Astrocyte (in vitro differentiated cells and primary cell): ENCODE measurements at places on chromosomes 6 and 20.

DNA sequence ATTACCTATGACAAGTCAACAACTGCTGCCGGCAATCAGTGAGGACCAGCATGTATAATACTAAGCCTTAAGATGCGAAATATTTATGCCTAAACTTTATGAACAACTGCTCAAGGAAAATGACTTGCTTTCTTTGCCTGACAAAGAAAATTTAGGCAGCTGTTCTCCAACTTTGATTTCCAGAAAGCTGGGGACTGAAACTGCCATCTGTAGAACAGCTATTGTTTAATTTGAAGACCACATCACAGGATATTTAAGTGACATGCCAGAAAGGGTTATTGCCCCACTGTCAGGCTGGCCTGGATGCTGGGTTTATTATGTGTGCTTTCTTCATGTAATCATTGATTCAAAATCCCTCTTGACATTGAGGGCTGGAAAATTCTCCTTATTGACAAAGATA is 153.9 kb upstream of the ENPP5 start:
- DNase-seq: no peak

- peak; percentile 95 for DNase-seq
Measured at GRCh38 chr6:141483598-141484061, 649.1 kb upstream of the GJE1 start.

DNA sequence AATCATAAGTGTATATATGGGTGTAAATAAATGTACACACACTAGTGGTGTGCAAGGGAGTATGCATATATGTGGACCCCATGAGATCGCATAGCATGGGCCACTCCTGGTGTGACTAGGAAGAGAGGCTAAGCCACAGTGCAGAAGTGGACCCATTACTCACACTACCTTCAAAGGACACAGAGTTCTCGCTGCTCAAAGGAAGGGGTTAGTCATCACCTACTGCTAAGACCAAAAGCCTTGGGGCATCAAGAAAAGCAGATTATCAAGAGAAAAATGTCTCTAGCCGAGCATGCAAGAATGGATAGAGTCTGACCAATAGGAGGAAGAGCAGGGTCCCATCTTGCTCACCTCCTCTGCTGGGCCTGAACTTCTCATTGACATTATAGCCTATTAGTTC is 195.5 kb downstream of the MAFB start:
- peak; percentile 9 for DNase-seq

GRCh38 chr6:14676977-14677781 is 559.6 kb downstream of the CD83 start:
- no peak for DNase-seq

GRCh38 chr6:148593130-148593812 is 153.6 kb upstream of the UST start:
- DNase-seq: peak; percentile 37

- DNase-seq: peak; percentile 99
Measured at GRCh38 chr6:3913077-3913957, 64.1 kb downstream of the FAM50B start.

- DNase-seq: no peak
Measured at GRCh38 chr6:130708338-130708737, 118.9 kb upstream of the SMLR1 start.

DNA sequence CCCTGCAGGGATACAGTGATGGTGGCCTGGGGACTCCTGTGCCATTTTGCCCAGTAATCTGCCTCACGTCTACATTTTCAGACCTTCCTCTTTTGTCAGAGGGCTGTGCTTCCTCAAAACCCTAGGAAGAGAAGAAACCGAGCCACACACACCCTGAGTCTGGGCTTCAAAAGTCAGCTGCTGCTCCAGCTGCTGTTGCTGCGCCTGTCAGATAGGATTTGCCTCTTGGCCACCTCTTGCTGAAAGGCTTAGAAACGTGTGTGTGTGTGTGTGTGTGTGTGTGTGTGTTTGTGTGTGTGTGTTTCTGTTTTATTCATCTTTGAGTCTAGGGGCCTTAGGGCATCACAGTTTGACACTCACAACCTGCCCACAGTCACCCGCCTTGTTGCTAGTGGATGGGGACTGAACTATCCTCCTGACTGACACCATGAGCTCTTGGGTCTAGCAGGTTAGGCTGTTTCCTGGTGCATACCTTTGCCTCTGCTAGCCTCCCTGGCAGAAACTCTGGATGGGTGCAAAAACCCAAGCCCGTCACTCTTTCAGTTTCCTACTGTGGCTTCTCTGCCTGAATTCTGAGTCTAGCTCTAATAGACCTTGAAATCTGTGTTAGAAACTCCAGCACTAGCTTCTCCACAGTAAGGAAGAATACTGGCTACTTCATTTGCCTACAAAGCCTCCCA is 94.9 kb upstream of the CEP85L start:
- no peak for DNase-seq

- no peak for DNase-seq
Measured at GRCh38 chr6:67129780-67130179, 1422.8 kb upstream of the EYS start.

GRCh38 chr20:21496452-21496851 is 17.4 kb downstream of the NKX2-2 start:
- peak; percentile 44 for DNase-seq

- DNase-seq: no peak
Measured at GRCh38 chr6:154899824-154900463, 95.2 kb upstream of the TIAM2 start.

GRCh38 chr6:13461307-13461706 is 26.1 kb downstream of the GFOD1 start:
- no peak for DNase-seq

DNA sequence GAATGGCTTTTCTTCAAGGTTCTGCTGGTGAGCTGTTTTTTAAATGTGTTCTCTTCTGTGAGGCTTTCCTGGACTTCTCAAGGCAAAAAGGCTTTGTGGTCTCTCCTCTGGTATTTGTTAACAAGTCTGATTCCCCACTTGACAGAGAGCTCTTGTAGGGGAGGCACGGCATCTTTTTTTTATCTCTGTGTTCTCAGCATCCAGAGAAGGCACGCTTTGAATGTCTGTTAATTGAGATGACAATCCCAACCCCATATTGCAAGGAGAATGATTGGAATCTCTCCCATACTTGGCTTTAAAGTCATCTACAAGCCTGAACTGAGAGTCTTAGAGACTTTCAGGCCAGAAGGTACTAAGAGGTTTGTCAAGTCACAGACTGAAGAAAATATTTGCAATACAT is 22.6 kb downstream of the EDN1 start:
- peak; percentile 64 for DNase-seq

- no peak for DNase-seq
Measured at GRCh38 chr6:1346558-1347091, 34.7 kb downstream of the FOXQ1 start.

DNA sequence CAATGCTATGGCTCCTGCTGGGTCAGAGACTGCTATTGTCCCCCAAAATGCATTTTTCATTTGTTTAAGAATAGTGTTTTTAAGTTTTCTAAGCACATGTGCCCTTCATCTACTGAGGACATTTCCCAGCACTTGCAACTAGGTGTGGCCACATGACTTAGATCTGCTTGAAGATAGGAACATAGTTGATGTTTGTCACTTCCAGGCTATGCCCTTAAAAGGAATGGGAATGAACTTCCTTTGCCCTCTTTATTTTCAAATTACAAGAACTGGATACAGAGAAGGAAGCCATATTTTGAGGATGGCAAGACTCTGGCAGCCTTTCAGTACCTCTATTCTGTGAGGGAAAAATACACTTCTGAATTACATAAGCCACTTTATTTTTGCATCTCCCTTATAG is 203.0 kb upstream of the TFAP2D start:
- DNase-seq: no peak

- no peak for DNase-seq
Measured at GRCh38 chr20:61979701-61980635, 85.7 kb downstream of the TAF4 start.
